ENCODE measurements at places on chromosomes 7 and 10.

- no peak for DNase-seq
- H3K4me1 ChIP-seq, result peaks cover 31% of the 10 kb centered on the region
- no peak overlapping the region for H3K4me3 ChIP-seq
- H3K27me3 ChIP-seq, result peaks cover 5% of the 10 kb centered on the region
- peaks cover 12% of the 10 kb centered on the region for H3K36me3 ChIP-seq
These were observed 41.9 kb downstream of the AP5Z1 start for GRCh38 chr7:4817178-4817901.

- peaks cover 56% of the 10 kb centered on the region for H3K4me1 ChIP-seq
- H3K4me3 ChIP-seq, result no peak overlapping the region
- H3K27ac ChIP-seq, result peak overlapping the region; percentile 62
- DNase-seq, result no peak
- H3K27me3 ChIP-seq, result no peaks in the 10 kb centered on the region
- peaks cover 15% of the 10 kb centered on the region for H3K36me3 ChIP-seq
These were observed 68.4 kb upstream of the PDCD4 start for GRCh38 chr10:110803239-110803749.

DNA sequence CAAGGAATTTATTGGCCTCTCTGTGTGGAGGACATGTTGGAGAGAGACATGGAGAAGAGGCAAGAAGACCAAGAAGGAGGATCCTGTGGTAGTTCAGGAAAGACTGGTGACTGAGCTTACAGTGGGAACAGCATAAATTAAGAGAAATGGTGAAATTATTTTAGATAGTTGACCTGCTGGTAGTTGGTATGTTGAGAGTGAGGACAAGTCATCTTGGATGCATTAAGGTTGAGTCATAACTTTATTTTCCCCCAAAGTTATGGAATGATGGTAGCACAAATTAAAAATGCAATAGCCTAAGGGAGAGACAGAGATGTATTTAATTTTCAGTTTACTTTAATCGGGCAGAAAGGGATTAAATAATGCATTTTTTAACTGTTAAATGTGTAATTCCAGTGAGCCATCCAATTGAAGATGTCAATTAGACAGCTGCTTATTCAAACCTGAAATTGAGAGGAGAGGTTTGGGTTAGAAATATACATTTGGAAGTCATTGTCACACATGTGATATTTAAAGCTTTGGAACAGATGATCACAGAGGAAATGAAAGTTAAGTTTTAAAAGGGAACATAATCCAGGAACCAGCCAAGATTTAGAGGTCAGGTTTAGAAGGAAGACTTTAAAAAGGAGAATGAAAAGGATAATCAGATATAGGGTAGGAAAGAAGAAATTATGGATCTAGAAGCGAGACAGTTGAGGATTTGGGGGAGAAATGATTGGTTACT, 80.6 kb downstream of the DGKB start:
- H3K27ac ChIP-seq, result no peak overlapping the region
- H3K27me3 ChIP-seq, result no peaks in the 10 kb centered on the region
- H3K36me3 ChIP-seq, result no peaks in the 10 kb centered on the region
- H3K4me1 ChIP-seq, result peaks cover 10% of the 10 kb centered on the region

DNA sequence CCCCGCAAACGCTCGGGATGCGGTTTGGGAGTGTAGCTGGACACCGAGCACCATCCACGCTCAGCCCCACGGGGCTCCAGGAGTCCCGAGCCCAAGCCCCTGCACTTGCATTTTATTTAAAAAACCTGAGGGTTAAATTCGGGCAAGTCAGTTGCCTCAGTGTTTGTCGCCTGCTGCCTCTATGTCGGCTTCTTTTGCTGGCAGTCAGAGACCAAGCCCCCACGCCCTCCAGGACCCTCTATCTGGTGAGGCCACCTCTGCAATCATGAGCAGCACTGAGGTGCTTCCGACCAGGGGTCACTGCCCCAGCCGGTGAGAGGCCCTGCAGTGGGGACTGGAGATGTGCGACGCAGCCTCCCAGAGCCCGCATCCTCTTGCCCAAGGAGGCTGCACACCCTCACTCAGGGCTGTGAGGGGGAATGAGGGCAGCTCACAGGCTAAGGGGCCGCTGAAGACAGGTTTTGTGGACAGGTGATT, 13.3 kb upstream of the ZNF273 start:
- H3K36me3 ChIP-seq, result no peaks in the 10 kb centered on the region
- DNase-seq, result no peak
- no peak overlapping the region for H3K27ac ChIP-seq
- H3K4me3 ChIP-seq, result peak overlapping the region; percentile 70

DNA sequence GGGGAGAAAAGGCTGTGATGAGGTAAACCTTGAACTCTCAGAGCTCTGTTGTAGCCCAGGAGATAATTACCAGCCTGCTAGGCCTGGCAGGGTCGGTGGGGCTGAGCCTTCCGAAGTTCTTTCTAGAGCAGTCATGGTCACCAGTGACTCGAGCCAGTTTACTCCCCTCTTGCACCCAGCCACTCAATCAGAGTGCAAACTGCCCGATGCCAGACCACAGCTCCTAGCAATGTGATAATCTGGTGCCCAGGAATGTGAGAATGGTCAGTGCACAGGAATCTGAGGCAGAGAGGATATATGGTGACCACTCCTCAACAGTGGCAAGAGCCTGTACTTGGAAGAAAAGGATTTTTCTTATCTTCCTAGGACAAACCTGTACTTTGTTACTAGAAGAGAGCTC, 46.4 kb upstream of the KMT2E start:
- H3K4me1 ChIP-seq, result peaks cover 43% of the 10 kb centered on the region
- DNase-seq, result no peak
- H3K27ac ChIP-seq, result peak overlapping the region; percentile 81
- H3K36me3 ChIP-seq, result no peaks in the 10 kb centered on the region
- no peaks in the 10 kb centered on the region for H3K27me3 ChIP-seq

All from left ventricle myocardium inferior (tissue), 1 donor.